ENCODE measurements at places on chromosomes 5 and 9. TPM values are rescaled to one million over a fixed set of nuclear protein-coding genes. Genes with fewer than 3 reads are reported as not detected.

GRCh38 chr5:171770153-171770552 lies 15.5 kb upstream of the SMIM23 start:
- no peak for DNase-seq

GRCh38 chr5:170221327-170221741 lies 11.5 kb upstream of the C5orf58 start:
- DNase-seq, result no peak

The CCL27 gene
- not detected for total RNA-seq

DNA sequence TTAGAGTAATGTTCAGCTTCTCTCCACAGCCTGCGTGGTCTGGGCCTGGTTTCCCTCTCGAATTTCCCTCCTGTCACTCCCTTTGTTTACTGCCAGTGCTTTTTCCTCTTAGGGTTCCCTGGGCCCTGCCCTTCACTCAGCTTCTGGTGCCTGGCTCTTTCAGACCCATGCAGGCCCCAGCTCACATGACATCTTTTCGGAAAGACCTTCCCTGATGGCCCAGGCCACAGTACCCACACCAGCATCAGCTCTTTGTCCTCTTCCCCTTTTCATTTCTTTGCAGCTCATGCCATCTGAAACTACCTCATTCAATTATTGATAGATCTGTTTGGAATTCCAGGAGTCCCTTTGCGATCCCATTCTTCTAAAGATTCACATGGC lies 68.1 kb upstream of the ABL1 start:
- DNase-seq, result no peak

DNA sequence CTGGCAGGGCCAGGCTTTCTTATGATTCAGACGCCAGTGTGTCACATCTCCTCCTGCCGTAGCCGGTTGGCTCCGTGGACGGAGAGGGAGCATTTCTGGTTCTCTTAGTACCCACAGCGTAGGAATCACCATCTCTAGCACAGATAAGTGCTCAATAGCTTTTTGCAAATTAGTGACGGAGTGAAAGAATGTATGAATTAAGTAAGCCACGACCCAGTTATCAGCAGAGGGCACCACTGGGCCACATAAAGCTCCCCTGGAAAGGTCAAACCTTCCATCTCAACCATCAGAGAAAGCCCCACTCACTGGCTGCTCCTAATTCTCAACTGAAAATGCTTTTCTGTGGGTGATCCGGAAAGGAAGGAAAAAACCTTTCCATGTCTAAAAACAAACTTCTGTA lies 317.0 kb upstream of the ADCY2 start:
- DNase-seq, result no peak

The ARHGEF39 gene
- 14.5 TPM for total RNA-seq

The ATOSB gene
- total RNA-seq, result 17.1 TPM

The TLR4 gene
- not detected for total RNA-seq

- no peak for DNase-seq
These were observed 16.3 kb upstream of the SLC12A7 start for GRCh38 chr5:1127959-1128785.

GRCh38 chr9:119588874-119589744 lies 219.9 kb upstream of the BRINP1 start:
- no peak for DNase-seq

DNA sequence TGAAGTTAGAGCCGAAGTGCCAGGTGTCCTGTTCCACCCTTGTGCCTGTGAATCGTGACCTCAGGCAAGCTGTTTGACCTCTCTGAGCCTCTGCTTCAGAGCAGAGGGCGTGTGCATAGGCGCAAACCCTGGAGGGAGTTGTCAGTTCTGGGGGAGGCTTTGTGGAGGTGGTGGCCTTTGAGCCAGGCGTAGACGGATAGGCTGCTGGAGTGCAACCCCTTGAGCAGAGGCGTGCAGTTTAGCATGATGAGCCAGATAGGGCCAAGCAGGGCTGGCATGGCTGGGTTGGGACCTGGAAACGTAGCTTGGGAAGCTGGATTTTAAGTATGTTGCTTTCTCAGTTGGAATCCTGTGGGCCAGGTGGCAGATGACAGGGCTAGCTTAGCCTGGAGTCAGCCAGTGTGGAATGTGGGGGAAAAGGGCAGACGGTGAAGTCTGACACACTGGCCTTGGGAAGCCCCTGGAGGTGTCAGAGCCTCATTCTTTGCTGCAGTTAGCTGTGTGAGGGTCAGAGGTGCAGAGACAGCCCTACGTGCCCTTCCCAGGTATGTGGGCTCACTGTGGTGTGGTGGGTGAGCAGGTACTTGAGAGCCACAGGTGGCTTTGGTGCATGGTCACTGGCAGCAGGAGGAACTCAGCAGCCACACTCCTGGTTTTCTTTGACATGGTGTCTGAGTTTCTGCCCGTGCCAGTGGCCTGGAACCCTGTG lies 93.4 kb downstream of the DAB2IP start:
- no peak for DNase-seq

GRCh38 chr5:15995341-15996052 lies 184.1 kb downstream of the MARCHF11 start:
- no peak for DNase-seq

The C8G gene
- total RNA-seq, result 1.7 TPM

The PCSK5 gene
- total RNA-seq, result 1.1 TPM

DNA sequence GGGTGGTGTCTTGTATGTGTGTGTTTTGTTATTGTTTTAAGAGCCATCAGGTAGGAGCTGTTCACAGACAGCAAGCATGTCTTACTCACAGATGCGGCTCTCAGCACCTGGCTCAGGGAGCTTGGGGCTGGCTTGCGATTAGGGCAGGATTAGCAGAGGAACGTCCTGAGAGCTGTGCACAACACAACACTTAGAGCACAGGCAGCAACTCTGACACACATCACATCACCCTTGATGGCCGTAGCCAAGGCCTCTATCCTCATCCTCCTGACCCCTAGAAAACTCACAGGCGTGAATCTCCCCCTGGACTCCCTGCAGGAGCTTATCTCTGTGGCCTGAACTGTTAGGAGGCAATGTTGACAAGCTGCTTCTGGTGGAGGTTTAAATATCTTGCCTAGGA lies 7.1 kb upstream of the IL17B start:
- no peak for DNase-seq

GRCh38 chr5:126351153-126351552 lies 72.1 kb upstream of the GRAMD2B start:
- DNase-seq, result no peak

DNA sequence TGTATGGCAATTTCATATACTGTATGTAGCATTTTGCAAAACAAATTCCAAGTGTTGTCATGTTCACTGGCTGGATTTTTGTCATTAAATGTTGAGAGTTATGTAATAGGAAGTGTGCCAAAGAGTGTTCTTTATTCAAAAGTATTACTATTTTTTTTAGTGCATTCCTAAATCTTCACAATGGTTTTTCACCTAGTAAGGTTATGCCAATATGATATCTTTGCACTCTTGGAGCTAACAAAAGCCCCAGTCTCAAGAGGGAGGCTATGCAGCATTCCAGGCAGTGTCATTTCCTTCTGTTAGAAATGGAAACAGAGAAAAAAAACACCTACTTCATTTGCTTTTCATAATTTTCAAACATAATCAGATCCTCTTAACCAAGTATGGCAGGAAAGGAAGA lies 5.1 kb upstream of the SSBP2 start:
- DNase-seq, result no peak

DNA sequence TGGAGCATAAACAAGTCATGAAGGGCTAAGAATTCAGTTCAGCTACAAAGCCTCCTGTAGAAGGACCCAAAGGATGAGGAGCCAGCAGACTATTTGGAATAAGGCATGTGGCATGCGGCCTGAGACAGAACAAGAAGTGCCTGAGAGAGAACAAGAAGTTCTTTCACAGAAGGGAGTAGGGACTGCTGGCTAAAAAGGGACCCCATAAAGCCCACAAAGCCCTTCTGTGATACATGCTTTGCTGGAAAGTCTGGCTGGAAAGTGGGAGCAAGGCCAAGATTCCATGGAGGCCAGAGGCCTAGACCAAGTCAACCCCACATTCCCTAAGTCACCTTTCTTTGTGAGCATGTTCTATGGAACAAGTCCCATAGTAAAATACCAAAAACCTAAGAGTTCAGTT lies 35.9 kb upstream of the UBAP2 start:
- DNase-seq, result no peak

DNA sequence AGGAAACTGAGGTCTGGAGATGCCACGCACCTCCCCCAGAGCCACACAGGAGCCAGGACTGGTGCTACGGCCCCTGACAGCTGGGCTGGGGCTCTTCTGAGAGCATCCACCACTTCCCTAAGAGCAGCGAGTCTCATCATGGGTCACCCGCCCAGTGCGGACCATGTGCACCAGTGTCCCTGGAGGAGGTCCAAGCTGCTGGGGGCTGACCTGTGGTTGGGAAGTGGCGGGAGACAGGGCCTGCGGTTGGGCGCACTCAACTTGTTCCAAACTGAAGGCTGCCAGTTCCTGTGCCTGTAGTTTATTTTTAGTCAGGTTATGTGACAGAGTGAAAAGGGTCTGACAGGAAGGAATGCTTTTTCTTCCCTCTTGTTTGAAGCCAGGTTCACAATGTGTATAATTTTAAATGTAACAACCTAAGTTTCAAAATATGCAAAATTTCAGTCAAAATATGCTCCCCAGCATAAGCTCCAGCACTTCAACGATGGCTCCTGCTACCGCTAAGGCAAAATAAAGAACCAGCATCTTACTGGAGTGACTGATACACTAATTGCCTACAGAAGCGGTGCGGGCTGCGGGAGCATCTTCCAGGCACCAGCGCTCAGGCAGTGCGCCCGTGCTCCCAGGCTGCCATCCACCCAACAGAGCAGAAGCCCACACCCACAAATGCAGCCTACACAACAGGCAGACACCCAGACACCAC lies 14.8 kb downstream of the BARHL1 start:
- DNase-seq, result no peak

The FAM120AOS gene
- 36.2 TPM for total RNA-seq

DNA sequence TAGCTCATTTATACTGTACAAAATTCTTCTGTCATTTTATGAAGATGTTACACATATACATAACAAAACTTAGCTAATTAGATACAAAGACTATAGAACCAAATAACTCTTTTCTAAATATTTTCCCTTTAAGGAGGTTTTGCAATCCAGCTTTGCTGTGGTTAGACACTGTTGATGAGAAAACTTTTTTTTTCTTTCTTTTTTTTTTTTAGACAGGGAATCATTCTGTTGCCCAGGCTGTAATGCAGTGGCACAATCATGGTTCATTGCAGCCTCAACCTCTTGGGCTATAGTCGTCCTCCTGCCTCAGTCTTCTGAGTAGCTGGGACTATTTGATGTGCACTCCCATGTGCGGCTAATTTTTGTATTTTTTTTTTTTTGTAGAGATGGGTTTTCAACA lies 38.5 kb upstream of the CDKN2B start:
- no peak for DNase-seq

- peak; percentile 74 for DNase-seq
These were observed 6.8 kb upstream of the FXN start for GRCh38 chr9:69028754-69029153.

The NUTM2F gene
- total RNA-seq, result not detected

DNA sequence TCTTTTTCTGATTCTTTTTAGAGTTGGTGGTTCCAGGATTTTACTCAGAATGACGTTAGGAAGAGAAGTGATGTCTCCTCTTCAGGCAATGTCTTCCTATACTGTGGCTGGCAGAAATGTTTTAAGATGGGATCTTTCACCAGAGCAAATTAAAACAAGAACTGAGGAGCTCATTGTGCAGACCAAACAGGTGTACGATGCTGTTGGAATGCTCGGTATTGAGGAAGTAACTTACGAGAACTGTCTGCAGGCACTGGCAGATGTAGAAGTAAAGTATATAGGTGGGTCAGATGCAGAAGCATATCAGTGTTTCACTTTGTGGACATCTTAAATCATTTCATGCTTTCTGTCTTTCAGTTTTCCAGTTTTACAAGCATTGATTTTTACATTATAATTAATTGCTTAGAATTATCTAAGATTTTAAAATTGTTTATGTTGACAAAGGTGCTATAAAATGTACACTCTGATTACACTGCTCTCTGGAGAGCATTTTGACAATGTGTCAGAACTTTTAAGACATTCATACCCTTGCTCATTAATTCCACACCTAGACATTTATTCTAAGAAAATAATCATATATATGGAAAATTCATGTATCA lies 36.6 kb downstream of the NLN start:
- no peak for DNase-seq

The GCNT1 gene
- total RNA-seq, result 23.0 TPM

GRCh38 chr5:584216-584615 lies 27.9 kb upstream of the CEP72 start:
- DNase-seq, result no peak

DNA sequence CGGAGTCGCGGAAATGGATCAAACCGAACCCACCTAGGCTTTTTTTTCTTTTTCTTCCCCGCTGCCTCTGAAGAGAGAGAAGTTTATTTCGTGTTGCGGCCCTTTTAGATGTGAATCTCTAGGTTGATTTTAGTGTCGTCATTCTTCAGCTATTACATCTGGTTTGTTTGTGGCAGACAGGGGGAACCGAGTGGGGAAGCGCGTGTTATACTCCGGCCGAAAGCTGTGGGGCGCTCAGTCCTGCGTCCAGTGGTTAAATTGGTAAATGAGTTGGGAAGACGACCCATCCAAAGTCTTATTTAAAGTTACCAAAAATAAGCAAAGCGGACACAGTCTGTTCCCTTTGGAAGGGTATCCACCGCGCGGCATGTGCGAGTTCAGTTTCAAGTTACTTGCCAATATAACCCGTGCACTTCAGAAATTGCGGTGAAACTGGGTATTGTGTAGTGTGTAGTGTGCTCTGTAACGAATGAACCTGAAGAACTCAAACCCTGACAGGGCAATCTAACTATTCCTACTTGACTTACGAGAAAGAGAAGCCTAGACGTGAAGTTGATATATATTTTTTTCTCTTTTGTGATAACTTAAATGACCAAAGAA lies 1.3 kb downstream of the MAN2A1 start:
- DNase-seq, result peak; percentile 72

DNA sequence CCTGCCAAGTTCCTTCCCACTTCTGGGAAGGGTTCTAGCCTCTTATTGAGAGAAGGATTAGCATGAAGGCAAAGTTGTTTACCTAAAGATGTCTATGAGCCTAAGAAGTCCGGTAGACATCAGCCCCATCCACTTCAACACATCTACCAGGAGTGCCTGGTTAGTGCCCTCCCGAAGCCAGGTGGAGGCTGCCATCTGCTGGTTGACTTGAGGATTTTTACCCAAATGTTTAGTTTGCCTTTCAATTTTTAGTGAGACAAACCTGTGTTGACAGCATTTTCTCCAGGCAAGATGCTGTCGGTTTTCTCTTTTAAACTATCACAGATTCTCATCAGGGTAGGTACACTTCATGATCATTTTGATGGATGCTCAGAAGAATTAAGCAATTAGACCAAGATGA lies 83.6 kb upstream of the TNFSF8 start:
- DNase-seq, result peak; percentile 88
